ENCODE measurements at places on chromosomes 4 and X.

DNA sequence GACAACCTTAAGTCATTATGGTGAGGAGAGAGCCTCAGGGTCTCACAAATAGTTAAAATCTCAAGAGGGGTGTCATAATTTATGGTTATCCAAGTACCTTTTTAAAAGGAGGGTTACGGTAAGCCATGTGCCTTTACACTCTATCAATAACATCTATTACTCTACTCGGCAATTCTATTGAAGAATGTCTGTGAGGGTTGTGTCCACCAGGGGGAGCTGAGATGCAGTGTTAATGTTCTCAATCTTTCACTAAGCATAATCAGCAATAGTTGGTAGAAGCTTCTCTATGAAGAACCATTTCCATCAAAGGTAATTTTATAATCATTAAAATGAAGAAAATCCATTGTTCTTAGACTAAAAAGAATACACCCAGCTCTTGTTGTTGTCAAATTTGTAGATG is 457.4 kb downstream of the CENPC start:
- no peak for DNase-seq

DNA sequence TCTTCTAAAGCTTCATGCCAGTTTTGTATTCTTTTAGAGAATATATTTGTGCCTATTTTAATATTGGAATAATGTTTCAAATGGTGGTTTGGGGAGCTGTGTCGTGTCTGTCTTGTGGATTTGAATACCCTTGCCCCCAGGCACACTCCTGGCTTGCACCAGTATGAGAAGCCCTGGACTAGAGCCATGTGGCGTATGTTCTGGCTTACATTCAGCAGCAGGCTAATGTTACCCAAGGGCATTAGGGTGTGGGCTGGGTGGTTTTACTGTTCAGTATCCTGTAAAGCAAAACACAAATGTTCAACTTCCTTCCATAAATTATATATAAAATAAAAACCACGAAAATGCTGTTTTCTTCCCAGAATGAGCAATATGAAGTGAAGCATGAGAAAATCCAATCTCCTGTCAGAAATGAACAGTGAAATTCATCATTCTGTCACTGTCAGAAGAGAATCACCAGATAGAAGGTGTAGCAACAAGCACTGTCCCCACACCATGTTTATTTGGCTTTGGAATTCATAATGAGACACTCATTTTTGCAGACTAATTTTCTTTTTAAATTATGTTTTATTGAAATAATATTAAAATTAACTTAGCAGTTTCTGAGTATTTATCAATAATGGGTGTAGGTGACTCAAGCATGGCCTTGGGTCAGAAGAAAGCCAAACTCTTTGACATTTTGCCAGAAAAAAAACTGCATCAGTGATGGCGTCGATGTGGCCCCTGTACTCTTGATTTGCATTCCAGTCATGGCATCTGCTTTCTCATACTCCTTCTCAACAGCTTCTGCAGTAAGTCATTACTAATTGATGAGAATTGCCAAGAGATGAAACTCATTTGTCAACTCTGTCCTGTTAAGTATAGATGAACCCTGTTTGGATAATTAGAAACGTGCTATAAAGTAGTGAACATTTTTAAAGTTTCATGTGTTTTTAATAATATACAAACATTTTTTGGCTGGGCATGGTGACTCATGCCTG is 43.8 kb downstream of the WWC2 start:
- DNase-seq: peak; percentile 80

- no peak for DNase-seq
Observed at GRCh38 chrX:113977887-113978286, 606.0 kb upstream of the HTR2C start.

DNA sequence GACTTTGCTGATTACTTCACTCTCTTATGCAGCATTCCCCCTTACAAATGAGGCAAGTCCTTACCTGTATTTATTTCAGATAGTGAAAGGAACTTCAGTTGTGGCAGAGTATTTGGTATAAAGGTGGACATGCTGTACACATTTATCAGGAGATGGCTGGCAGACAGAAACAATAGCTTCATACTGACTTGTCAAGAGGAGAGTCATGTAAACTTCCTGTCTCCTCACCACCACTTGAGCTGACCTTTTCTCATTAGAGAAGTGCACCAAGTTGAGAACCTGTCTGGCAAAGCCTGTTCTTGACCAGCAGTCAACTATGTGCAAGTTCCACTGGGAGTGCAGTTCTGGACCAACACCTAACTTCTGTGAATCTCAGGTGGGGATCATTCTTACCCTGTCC is 80.8 kb downstream of the LARP1B start:
- DNase-seq: no peak

- DNase-seq: no peak
Observed at GRCh38 chr4:53716011-53716410, 124.7 kb upstream of the LNX1 start.

DNA sequence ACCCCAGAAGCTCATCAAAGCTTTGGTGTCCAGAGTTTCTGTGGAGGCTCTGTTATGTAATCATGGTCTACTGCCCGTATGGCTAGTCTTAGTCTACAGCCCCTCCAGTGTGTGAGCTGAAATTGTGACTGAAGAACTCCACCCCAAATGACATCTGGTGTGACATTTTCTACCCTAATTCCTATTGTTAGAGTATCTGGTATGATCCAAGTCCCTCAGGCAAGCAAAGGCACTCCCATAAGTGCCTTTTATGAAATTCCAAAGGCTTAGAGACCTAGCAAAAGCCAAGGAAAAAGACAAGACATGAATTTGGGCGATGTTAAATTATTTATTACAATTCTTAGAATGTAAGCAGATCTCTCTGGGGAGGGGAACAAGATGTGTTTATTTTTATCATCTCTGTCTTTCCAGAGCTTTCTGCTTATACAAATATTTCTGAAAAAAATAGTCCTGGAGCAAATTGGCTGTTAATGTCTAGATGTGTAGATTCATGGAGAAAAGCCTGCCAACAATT is 417.4 kb downstream of the CCSER1 start:
- no peak for DNase-seq

DNA sequence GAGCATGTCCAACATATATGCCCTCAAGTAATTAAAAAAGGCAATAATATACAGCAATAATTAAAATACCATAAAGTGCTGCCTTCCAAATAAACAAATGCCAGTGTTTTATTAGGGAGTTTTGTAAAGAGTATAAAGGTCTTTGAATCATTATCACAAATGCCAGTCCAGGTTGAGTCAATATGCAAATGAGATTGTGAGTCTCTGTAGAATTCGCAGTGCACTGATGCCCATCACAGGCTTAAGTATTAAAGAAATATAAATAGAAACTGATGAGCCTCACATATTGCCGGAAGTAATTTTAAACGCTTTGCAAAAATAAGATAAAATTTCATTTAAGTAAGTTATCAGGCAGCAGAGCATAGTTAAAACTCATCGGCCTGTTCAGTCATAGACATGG is 205.0 kb upstream of the TECRL start:
- no peak for DNase-seq

DNA sequence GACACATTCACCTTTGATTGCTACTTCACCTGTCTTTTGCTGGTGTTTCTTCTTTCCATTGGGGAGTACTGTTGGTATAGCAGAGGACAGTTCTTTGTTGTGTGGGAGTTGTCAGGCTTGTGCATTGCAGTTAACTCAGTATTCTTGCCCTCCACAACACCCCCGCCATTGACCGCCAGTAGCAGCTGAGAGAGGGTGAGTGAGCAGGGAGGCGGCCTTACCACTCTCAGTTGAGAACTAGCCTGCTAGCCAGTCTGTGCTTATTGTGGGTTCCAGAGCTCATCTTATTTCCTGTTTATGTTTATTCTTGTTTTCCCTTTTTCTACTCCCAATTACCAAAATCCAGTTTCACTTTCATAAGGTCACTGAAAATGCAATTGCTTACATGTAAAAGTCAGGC is 52.2 kb downstream of the STIM2 start:
- peak; percentile 30 for DNase-seq

- DNase-seq: no peak
Observed at GRCh38 chr4:143512978-143513313, 556 bp upstream of the SMARCA5 start.

GRCh38 chr4:972651-973424 is 531 bp downstream of the DGKQ start:
- DNase-seq: peak; percentile 20

- no peak for DNase-seq
Observed at GRCh38 chr4:20264688-20265087, 13.0 kb downstream of the SLIT2 start.

GRCh38 chr4:5976921-5977320 is 41.3 kb downstream of the C4orf50 start:
- no peak for DNase-seq

DNA sequence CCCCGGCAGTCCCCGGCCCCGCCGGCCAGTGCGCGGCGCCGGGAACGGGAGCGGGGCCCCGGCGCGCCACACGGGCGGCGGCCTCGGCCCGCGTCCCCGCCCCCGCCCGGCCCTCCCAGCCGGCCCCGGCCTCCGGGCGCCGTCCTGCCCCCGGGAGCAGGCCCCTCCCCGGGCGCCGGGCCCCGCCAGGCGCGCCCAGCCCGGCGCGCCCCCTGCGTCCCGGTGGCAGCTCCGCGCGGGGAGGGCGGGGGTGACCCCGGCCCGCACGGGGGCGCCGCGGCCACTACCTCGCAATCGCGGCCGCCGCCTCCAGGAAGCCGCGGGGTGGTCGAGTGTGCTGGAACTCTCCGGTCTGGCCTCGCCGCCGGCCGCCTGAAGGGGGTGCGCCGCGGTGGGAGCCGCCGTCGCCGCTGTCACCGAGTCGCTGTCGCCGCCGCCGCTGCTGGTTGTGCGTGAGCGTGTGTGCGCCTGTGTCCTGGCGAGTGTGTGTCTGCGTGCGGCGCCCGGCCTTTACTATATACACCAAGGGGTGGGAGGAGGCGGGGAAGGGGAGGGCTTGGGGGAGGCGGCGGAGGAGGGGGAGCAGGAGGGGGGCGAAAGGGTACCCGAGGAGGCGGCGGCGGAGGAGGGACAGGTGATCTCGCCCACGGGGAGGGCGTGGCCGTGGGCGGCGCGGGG is at the start of gene RAI2:
RAI2 (minus strand) TSS at position 488 of the 678 bp plus-strand sequence. CDS start 59,288 bp downstream, outside the sequence.
- DNase-seq: no peak

DNA sequence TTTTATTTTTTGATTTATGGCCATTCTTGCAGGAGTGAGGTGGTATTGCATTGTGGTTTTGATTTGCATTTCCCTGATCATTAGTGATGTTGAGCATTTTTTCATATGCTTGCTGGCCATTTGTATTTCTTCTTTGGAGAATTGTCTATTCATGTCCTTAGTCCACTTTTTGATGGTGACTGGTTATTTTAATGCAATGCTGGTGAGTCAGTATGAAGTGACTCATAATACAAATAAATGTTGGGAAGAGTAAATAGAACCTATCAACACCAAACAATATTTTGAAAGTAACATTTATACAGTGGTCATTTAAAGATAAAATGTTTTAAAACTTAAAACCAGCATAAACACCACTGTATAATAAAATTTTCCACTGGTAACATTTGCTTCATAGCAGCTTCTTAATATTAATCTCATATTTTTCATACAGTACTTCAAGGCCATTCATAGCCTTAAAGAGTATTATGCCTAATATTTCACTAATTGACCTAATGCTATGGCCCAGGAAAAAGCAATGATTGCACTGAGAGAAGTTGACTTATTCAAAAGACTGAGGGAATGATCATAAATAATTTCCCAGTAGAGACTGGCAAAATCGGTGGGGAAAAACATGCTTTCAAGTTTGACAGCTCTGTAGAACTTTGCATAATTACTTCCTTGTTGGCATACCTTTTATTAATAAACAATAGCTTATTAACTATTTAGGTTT is 33.9 kb downstream of the CASK start:
- peak; percentile 36 for DNase-seq

- DNase-seq: peak; percentile 12
Observed at GRCh38 chr4:127055357-127055756, 577.4 kb upstream of the INTU start.
